ENCODE measurements at places on chromosomes 5 and 9.

GRCh38 chr5:74187757-74188156, 452.8 kb downstream of the ENC1 start:
- DNase-seq, result no peak

DNA sequence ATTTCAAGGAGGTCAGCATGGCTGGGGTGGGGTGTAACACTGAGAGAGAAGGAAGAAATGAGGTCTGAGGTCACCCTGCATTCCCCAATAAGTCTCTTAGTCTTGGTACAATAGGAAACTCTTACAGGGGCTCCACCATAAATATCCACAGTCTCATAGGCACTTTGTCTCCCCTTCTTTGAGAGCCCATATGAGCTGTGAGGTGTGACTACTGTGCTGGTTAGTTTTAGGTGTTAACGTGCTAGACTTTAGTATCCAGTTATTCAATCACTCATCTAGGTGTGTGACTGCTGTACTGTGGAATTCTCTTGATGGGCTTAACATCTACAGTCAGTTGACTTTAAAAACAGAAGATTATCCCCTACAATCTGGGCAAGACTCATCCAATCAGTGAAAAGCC, 378.1 kb upstream of the RFX3 start:
- DNase-seq, result no peak

DNA sequence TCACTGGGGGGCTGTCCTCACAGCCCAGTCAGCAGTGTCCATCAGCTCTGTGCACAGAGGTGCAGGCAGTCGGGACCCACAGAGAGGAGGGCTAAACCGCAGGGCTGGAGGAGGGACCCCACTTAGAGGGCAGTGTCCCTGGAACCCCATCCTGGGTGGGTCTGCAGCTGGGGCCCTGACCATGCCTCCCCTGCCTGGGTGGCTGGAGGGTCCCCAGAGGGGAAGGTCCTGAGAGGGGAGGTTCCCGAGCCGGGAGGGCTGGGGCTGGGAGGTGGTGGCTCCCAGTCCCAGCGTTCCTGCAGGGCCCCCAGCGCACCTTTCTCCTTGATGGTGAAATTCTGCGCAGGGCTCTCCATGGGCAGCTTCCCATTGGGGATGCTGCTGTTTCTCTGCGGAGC, 32.7 kb downstream of the EXOC3 start:
- DNase-seq, result no peak

- no peak for DNase-seq
Observed at GRCh38 chr9:81266674-81267073, 422.7 kb downstream of the TLE1 start.

DNA sequence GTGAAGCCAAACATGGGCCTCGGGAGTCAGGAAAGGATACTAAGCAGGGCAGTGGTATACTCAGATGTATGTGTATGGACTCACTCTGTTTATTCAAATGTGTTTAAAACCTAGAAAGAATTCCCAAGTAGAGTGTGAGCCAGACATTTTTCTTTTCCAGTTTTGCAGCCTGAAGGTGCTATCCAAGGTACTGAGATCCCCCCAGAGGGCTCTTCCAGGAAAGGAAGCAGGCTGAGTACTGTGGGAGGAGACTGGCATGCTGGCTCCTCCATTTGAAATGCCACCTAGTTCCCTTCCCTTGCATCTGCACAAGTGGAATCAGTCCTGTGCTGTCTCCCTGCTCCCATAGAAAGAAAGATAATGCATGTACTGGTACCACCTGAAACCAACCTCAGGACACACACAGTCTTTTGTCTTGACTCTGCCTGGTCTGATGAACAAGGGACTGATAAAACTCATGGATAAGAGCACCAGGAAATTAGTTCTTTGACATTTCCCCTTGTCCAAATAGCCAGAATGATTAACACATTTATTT, 85.9 kb downstream of the HRH2 start:
- no peak for DNase-seq

DNA sequence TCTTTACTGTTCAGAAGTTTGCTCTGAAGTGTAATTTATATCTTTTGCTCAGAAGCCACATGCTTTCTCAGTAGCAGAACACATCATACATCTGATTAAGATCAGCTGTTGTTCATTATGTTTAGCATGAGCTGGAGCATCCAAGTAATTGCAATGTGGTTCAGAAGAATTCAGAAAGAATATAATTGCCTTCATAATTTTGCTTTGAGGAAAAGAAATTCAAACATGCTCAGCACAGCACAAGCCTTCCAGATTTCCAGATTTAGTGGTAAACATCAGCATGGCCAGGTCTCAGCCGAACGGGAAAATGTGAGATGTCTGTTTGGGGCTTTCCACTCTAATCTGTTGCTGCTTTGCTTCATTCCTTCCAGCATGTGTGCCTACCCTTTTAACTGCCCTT, 65.9 kb downstream of the ITGA1 start:
- no peak for DNase-seq

DNA sequence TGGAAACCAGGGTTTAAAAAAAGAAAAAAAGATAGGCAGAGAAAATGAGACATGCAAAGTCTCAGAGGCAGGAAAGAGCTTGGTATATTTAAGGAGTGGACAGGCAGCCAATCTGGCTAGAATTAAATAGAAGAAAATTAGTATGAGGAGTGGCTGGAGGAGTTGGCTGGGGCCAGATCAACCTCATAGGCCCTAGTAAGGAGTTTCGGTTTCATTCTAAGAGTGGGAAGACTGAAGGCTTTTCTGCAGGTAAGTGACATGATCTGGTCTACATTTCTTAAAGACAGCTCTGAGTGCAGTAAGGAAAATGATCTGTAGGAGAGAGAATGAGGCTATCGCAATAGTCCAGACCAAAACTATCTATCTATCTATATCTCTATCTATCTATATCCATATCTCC, 27.5 kb downstream of the ADRB2 start:
- no peak for DNase-seq

- peak; percentile 73 for DNase-seq
Observed at GRCh38 chr5:6858419-6858818, 145.2 kb downstream of the TENT4A start.

- no peak for DNase-seq
Observed at GRCh38 chr9:134064711-134065110, 3.1 kb downstream of the BRD3 start.

- DNase-seq, result no peak
Observed at GRCh38 chr5:161277011-161277410, 269.5 kb downstream of the GABRB2 start.

DNA sequence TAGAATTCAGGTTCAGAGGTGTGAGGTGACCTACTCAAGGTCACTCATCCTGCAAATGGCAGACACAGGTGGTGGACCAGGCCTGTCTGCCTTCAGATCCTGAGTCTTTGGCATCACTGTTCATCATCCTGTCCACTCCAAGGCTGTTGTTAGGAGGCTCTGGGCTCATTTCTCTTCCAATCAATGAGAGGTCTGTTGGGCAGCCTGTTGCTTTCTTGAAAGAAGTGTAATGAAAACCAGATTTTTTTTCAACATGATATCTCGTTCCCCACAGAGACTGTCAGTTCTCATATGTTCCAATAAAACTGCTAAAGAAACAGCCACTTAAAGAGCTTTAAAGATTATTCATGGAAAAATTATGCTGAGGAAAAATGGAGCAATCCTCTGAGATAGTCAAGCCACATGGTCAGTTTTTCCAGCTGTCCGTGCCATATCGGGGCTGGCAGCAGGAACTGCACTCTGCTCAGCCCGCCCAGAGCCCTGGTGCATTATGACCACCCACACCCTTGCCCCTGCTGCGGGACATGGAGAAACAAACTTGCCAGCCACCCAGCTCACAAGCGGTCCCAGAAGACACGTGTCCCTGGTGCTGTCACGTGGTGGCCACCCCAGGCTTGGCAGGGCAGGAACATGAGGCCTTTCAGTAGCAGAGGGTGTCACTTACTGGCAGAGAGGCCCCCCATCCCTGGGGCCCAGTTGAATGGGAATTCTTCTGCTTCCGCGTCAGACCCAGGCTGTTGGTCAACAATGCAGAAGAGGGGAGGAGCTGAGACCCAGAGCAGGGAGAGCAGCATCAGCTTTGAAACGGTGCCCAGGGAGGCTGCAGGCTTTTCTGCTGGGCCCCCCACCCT, 63.7 kb upstream of the ANGPTL2 start:
- DNase-seq, result peak; percentile 44
